Globus pallidus (tissue), 1 donor: ENCODE measurements at places on chromosomes 13 and 19.
A peak's percentile ranks its signal among the peaks of the same experiment; 100 is the strongest.

DNA sequence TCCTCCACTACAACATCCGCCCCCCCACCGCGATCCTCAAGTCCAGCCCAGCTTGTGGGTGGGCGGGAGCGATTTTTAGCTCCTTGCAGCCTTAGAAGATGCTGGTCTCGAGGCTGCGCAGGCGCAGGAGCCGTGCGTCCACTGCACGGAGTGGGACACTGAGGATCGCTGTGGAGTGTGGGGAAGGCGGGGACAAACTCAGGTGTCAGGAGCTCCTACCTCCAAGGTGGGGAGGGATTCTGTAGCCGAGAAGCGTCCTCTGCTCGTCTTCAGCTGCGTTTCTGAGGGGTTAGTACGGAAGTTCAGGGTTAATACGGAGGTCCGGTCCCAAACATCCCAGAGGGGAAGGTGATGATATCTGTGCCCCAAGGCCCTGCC, at the start of gene RTBDN:
Gene RTBDN, minus strand, starts transcription at position 14 of the 378 bp plus-strand sequence. CDS start 4,600 bp downstream, outside the sequence.
- no peak for DNase-seq

DNA sequence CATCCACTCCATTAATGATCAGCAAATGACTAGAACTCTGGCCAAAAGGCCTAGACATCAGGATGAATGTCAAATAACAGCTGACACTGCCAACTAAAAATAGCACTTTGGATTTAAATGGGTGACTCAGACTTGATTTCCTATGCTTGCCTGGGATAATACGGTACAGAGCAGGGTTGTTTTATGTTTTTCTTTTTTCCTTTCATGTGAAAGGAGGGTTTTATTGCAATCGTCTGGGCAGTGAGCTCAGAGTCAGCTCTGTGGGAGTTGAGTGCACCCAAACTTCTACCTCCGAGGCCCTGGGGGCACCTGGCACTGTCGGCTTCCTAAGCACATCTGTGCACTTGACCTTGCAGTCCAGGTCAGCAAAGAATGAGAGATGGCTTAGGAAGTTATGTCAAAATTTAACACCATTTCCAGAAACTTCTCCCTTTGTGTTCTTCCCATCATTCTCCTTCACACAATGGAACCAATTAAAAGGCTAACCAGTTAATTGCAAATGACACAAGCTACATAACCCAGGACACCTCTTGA, 134.1 kb downstream of the LACC1 start:
- peak; percentile 34 for DNase-seq

DNA sequence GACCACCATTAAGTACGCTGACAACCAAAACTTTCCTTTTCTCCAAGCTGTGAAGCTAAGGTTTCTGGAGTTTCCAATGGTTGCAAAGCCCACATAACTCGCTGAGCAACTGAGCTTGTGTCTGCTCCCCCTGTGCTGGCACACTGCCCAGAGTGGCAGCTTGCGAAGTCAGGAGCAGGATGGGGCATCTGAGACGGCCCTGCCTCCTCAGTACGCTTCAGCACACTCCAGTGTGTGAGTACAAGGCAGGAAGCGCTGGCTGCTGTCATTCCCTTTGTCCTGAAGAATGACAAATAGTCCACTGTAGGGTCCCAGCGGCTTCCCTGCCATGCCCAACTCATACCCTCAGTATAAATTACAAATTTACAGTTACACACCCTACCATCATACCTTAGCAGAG, 51.5 kb downstream of the SKA3 start:
- no peak for DNase-seq

- DNase-seq: no peak
Measured at GRCh38 chr13:27853861-27854260, 61.6 kb downstream of the GSX1 start.

- DNase-seq: no peak
Measured at GRCh38 chr13:51674276-51674675, 90.0 kb downstream of the WDFY2 start.

- no peak for DNase-seq
Measured at GRCh38 chr19:13100031-13100588, 2.5 kb downstream of the LYL1 start.

DNA sequence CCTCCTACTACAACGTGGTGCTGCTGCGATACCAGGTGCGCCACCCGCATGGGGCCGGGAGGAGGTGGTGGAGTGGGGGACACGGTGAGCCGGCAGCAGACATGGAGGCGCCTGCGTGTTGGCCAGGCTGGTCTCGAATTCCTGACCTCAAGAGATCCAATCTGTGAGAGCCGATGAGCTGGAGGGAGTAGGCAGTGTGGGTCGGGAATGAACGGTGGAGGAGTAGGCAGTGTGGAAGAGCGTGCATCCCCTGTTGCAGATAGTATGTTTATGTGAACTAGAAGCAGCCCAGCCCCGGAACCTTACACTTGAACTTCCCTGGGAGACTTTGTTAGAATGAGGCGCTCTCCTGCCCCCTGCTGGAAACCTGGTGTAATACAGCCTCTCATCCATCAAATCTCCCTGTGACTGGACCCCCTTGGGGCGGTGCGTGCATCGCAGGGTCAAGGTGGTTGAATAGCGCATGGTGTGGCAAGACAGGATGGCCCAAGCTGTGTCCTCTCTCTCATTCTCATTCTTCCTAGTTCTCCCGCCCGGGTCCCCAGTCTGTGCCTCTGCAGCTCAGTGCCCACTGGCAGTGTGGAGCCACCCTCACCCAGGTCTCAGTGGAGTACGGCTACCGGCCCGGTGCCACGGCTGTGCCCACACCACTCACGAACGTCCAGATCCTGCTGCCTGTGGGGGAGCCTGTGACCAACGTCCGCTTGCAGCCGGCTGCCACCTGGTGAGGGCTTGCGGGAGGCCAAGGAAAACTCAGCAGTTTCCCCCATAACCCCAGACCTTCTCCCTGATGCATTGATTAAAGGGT, 10.5 kb upstream of the B3GNT3 start:
- peak; percentile 51 for DNase-seq

GRCh38 chr13:68851026-68851425, 1256.6 kb upstream of the ATXN8OS start:
- no peak for DNase-seq

- DNase-seq: no peak
Measured at GRCh38 chr13:92972751-92973150, 253.9 kb upstream of the GPC6 start.

DNA sequence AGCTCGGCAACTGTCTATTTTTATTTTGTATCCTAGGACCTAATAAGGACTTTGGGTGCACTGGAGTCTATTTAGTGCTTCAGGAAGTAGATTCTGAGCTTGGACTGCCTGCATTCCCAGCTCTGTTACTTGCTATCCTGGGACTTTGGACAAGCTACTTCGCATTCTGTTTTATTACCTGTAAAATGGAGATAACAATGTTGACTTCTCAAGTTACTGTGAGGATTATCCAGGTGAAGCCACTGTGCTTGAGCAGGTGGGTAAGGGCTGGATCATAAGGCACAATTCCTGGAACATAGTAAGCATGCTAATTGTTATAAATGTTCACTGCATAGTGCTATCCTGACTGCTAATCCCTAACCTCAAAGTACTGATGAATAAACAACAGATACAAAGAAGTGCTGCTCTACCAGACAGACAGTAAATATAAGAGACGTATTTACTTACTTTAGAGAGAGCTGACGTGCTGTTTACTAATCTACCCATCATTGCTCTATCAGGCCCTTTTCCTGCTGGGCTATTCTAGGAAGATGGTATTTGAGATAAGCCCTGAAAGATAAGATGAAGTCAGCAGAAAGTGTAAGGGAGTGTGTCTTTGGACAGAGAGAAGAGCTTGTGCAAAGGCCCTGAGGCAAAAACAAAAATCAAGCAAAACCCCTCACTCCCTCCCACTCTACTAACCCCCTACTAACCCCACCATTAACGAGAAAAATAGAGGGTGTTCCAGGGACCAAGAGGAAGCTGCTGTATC, 50.8 kb upstream of the FLT1 start:
- no peak for DNase-seq

DNA sequence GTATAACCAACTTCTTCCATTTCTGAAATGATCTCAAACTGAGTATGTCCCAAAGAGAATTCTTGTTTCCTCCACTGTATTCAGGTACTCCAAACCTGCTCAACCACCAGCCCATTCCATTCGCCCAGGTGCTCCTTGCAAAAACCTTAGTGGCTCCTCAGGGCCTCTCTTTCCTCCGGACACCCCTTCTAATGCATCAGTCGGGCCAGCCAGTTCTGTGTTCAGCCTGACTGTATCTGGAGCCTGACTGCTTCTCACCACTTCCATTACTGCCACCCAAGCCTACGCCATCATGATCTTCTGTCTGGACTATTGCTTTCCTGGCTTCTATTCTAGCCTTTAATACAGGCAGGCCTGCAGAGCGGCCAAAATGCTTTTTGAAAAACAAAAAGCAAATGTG, 1.5 kb downstream of the PHF11 start:
- DNase-seq: no peak

- DNase-seq: no peak
Measured at GRCh38 chr13:25080773-25081172, 15.2 kb upstream of the PABPC3 start.
